ENCODE measurements at places on chromosomes 2 and 18. TPM values are rescaled to one million over a fixed set of nuclear protein-coding genes. Genes with fewer than 3 reads are reported as not detected.

- no peak for DNase-seq
These were observed 45.2 kb upstream of the RAB6C start for GRCh38 chr2:129934044-129934822.

DNA sequence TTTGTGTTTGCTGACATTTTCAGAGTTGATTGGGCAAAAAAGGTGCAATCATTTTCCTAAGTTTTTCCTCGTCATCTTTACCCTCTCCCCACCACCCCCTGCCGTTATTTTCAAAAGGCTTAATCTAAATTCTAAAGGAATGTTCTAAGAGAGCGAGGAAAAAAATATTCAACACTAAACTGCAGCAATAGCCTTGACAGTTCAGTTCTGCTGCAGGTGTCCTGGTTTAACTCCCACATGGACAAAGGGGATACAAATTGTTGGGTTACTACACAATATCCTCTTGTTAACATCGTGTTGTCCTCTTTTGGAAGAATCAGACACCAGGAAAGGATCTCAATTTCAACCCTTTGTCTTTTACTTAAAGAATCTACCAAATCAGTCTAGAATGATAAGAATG, 696.5 kb downstream of the NRXN1 start:
- no peak for DNase-seq

MAP2 gene
- 11.1 TPM for total RNA-seq

TCF7L1 gene
- total RNA-seq = 23.2 TPM

DNA sequence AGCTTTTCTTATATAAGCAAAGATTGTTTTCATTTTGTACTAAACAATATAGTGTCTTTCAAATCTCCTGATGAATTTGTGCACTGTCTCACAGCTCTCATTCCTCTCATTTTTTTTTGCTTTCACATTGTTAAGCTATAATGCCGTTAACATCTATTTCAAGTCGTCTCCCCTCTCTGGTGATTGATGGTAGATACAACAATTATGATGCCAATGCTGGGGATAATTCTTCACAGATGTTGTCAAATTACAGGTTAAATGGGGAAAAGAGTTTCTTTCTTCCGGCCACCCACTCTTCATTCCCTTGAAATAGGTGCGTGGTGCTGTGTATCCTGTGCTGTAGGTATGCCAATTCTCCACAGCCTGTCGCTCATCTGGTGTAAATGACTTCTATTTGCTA, 1053.7 kb upstream of the ZEB2 start:
- DNase-seq = no peak

TRABD2A gene
- total RNA-seq = 3.0 TPM
